ENCODE measurements at places on chromosomes 2 and 18. TPM values are rescaled to one million over a fixed set of nuclear protein-coding genes. Genes with fewer than 3 reads are reported as not detected.

GRCh38 chr2:96158554-96158940 is 13.3 kb upstream of the DUSP2 start:
- no peak for DNase-seq
- H3K36me3 ChIP-seq: no peaks in the 10 kb centered on the region
- H3K4me3 ChIP-seq: no peak overlapping the region

- H3K27ac ChIP-seq: no peak overlapping the region
- no peak overlapping the region for H3K4me3 ChIP-seq
- DNase-seq: no peak
- no peaks in the 10 kb centered on the region for H3K4me1 ChIP-seq
- H3K36me3 ChIP-seq: no peaks in the 10 kb centered on the region
These were observed 142.2 kb downstream of the PKP4 start for GRCh38 chr2:158598862-158599517.

DNA sequence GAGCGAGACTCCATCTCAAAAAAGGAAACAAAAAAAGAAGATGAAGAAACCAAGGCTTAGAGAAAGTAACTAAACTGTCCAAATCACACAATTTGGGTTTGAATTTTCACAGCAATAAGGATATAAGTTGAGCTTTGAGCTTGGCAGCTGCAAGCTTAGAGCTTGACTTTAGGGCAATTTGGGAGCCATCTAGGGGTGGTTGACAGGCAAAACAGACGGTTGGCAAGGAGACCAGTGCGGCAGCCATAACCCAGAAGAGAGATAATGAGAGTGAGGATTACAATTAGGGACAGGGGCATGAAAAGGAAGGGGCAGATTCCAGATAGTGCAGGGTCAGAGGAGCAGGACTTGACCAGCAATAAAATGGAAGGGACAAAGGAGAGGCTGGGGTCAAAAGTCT is 382.2 kb upstream of the HNRNPA3 start:
- no peak overlapping the region for H3K27ac ChIP-seq
- H3K27me3 ChIP-seq: no peaks in the 10 kb centered on the region
- DNase-seq: no peak
- H3K36me3 ChIP-seq: no peaks in the 10 kb centered on the region
- H3K4me3 ChIP-seq: no peak overlapping the region

- no peaks in the 10 kb centered on the region for H3K36me3 ChIP-seq
- H3K27ac ChIP-seq: no peak overlapping the region
- no peak overlapping the region for H3K4me3 ChIP-seq
- no peak for DNase-seq
- peaks cover 3% of the 10 kb centered on the region for H3K4me1 ChIP-seq
These were observed 31.0 kb upstream of the GALR1 start for GRCh38 chr18:77218642-77219041.

DNA sequence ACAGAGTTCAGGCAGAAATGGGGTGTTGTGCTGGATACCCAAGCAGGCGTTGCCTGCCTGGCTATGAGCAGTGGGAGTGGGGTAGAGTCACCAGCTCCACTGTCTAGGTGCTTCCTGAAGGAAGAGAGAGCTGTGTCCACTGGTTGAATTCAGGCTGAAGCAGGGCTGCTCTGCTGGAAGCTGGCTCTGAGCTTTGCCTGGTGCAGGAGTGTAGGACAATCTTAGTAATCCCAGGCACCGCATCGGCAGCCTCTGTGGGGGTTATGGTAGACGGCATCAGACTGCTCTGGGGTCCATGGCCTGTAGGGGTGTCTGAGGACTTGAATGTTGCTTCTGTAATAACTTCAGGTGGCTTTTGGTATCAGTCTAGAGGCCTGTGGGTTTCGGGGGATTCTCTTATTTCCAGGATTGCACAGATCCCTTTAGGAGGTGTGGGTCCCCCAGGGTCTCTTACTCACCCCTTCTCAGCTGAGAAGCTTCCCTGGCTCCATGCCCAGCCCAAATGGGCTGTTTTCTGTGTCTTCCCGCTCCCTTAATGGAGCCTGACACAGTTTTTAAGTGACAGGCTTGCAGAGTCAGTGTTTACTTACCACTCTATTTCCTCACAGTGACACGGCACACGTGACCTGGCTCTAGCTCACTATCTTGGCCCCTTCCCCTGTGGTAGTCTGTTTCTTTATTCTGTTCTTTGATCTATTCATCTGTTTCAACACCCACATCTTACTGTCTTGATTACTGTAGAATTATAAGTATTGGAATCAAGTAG is 644.3 kb downstream of the CBLN2 start:
- DNase-seq: no peak
- no peaks in the 10 kb centered on the region for H3K4me1 ChIP-seq
- H3K27ac ChIP-seq: no peak overlapping the region

Gene GAREM2
- 0.57 TPM for polyA plus RNA-seq

Data from adrenal gland (tissue), 19 donors.